ENCODE measurements at places on chromosomes 4 and X.
A peak's percentile ranks its signal among the peaks of the same experiment; 100 is the strongest.

GRCh38 chr4:106967892-106968291, 68.2 kb downstream of the DKK2 start:
- no peak for DNase-seq

- no peak for DNase-seq
These were observed 641.1 kb downstream of the MID1IP1 start for GRCh38 chrX:39442332-39442731.

DNA sequence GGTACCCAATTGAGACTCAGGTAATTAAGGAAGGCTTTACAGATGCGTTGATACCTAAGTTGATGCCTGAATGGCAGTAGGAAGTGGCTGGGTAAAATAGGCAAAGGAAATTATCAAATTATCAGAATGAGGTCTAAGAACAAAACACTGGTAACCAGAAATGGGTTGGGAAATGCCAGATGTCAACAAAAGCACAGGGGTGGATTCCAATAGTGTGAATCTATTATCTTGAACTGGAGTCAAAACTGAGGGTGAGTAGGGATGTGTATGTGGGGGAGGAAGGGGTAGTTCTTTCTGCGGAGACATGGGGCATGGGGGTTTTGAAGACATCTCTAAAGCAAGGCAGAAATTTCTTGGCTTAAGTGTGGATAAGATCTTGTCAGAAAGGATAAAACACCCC, 16.0 kb upstream of the SEPTIN6 start:
- DNase-seq: no peak

DNA sequence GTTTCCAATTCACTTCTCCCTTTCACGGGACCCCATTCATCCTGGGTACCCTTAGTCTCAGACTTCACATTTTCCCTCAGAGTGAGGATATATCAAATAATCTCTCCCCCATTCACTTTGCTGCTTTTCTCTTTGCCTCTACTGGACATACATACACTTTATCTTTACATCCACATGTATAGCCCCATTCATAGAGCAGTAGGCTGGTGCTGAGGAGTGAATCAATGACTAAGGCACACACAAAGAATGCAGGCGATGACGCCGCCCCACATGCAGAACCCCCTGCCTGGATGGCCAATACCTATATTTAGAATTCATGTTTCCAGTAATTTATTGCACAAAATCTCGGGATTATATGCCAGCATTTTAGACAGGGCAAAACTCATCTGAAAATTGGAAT, 554.3 kb upstream of the TENM3 start:
- no peak for DNase-seq

DNA sequence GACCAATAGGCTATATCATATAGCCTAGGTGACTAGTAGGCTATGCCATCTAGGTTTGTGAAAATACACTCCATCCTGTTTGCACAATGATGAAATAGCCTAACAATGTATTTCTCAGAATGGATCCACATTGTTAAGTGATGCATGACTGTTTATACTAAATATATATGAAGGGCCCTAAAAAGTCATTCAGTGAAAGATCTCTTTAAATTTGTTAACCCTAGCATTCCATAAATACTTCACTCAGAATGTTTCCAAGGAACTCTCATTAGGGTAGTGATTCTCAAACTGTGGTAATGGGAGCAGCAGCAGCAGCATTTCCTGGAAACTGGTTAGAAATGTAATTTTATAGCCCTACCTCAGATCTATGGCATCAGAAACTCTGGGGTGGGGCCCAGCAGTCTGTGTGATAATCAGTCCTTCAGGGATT, 74.9 kb downstream of the PRRG1 start:
- no peak for DNase-seq

DNA sequence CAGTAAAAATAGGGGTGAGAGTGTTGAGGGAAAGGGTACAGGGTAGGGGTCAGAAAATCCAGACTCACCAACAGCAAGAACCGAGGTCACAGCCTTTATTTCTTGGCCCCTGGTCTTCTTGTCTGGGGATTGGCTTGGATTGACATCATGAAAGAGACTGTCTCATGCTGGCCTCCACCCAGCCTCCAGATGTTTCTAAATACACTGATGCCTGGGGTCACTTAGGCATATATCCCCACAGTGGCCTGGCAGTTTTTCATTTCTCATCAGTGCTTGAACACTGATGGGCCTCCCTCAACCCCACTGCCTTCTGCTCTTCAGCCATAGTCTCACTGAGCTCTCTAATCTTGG, 173.9 kb downstream of the RTL9 start:
- no peak for DNase-seq

- DNase-seq: no peak
These were observed 17.2 kb upstream of the SMIM14 start for GRCh38 chr4:39655876-39656275.

GRCh38 chrX:262381-262909, 18.7 kb upstream of the PLCXD1 start:
- no peak for DNase-seq

- DNase-seq: no peak
These were observed 302.2 kb upstream of the CPEB2 start for GRCh38 chr4:14700083-14700482.

DNA sequence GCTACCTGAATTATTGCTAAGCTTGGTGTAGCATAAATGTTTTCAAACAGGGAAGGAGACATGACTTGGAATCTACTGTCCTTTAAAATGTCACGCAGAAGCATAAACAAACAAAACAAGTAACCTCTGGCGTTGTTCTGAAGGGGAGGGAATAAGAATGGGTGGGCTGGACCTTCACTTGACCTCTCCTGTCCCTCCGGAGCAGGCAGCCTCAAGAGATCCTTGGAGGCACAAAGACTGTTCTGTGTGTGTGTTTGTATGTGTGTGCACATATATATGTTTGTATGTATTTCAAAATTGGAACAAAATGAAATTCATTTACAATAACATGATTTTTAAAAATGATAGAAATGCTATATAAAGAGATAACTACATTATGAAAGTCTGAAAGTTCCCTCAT, 91.3 kb upstream of the DCLK2 start:
- no peak for DNase-seq

DNA sequence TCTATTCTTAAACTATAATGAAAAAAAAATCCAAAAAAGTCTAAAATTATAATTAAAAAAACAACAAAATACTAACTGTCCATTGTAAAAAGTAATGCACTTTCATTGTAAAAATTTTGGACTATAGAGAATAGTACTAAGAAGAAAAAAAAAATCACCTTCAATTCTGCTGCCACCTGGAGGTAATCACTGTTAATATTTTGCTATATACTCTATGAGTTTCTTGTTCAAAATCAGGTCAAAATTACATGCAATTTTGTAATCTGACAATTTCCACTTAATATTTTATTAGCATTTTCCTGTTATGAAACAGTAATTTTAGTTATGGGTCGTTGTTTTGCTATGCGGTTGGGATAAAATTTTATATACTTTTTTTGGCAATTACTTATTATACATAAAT, 62.0 kb downstream of the HTT start:
- DNase-seq: peak; percentile 7

- no peak for DNase-seq
These were observed 199.2 kb downstream of the MAB21L2 start for GRCh38 chr4:150781191-150781590.

DNA sequence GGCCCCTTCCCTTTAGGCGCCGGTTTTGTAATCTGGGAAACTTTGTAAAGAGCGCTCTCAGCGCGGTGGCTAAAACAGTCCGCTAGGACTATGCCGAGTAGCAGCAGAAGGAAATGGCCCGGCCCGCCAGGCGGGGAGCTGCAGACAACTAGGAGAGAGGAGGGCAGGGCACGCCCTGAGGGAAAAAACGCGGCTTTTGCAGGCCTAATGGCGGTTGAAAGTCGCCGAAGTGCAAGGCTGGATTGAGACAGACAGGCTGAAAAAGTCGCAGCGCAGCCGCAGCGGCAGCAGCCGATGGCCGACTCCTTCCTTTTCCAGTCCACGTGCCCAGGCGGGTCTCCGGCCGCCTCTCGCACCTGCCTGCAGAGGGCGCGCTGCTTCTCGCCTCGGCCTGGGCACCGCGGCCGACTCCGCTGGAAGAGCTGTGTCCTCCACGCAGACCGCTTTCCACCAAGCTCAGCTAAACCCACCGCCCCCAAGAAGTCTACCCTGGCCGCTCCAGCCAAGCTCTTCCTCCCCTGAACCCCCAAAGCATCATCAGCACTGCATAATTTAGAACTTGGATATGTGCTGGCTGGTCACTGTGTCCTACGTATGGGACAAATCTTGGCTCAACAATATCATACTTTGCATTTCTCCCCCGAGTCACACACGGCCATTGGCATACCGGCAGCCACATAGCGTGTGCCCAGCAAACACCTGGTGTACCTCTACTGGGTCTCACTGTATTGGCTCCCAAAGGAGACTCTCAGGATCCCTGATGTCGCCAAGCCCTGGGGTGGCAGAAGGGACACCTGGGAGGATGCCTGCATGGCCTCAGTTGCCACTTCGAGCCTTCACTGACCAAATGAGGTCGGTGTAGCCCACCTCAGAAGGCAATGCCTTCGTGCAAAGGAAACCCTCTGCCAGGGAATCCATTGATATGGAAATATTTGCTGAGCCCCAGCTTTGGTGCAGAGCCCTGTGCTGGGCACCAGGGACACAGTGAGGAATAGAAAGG, 14.5 kb downstream of the SLC25A5 start:
- DNase-seq: peak; percentile 77

GRCh38 chrX:1246816-1247215, 21.8 kb upstream of the CSF2RA start:
- DNase-seq: peak; percentile 98

GRCh38 chr4:173074501-173074946, 94.1 kb upstream of the GALNT7 start:
- peak; percentile 35 for DNase-seq

DNA sequence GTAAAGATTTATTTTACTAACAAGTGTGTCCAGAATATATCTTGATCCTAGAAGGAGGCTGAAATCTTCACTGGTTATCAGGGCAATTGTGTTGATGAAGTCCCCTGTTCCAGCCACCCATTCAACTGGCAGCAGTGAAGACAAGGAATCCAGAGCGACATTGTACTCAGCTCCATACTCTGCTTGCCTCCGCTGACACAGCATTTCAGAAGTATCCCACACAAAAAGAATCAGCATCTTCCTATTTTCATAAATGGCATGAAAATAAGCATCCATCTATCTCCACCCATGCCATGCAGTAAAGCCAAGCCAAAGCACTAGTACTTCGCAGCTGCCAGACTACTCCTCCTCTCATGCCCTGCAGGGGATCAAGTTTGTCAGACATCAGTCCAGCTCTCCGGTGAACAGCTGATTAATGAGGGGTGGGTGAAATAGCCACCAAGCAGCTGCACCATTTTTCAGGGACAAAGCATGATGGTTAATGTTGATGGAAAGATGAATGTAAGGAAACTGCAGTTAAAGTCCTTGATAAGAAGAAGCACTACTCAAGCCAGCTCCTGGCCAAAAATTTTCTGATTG, 54.0 kb downstream of the COL25A1 start:
- no peak for DNase-seq

DNA sequence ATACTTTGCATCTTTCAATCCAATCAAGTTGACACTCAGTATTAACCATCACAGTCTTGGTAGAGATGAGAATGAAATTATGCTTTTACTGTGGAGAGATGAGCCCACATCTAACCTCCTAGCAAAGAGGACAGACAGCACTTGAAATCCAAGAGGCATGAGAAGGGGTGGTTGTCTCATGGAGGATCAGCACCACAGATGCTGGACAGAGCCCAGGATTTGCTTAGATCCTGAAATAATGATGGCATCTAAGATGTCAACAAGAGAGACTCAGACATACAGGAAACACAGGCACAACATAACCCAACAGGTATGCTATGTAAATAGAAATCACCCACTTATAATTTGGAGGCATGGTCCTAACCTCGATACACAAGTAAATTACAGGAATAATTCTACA, 74.3 kb upstream of the VCX2 start:
- DNase-seq: no peak

- no peak for DNase-seq
These were observed 582.9 kb downstream of the ADGRL3 start for GRCh38 chr4:61783050-61783449.

DNA sequence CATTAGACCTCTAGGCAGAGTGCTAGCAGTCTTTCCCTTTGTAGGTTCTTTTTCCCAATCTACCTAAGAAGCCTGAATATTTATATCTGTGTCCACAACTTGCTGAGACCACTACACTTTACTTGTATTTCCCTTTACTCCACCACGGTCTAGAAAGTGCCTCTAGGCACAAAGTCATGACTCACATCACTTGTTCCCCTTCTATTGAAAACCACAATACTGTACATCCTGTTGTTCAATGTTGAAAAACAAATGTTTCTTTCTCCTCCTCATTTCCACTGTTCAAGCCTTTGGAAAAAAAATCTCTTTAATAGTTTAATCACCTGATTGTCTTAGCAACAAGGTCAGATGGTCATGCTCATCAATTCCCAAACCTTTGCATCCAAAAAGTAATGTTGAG, 326.7 kb downstream of the GUCY2F start:
- peak; percentile 2 for DNase-seq

GRCh38 chr4:174826660-174827059, 2.4 kb downstream of the GLRA3 start:
- DNase-seq: no peak

GRCh38 chrX:75181721-75182120, 25.6 kb upstream of the ABCB7 start:
- DNase-seq: no peak

GRCh38 chrX:102345916-102346315, 93.9 kb downstream of the NXF2B start:
- peak; percentile 71 for DNase-seq

DNA sequence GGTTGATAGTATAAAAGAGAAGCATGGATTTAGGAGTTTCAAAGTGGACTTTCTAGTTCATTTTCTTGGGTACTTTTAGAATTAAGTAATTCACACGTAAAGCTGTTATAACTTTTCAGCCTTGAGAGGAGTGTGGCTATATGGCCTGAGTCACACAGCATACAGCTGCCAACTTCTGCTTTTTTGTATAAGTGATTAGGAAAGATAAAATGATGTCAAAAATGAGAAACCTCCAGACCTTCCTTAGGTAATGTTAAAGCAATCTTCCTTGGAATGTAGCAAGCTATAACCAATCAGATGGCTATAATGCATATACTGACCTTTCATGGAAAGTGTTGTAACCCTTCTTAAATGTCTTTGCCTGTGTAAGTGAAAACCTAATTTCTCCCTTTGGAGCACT, 39.2 kb downstream of the RAB40AL start:
- peak; percentile 82 for DNase-seq

- DNase-seq: no peak
These were observed 62.5 kb downstream of the CHRDL1 start for GRCh38 chrX:110733166-110733565.

Measured in suppressor macrophage (primary cell).